Stomach (tissue), 19 donors: ENCODE measurements at places on chromosomes 2 and 18. TPM values are rescaled to one million over a fixed set of nuclear protein-coding genes. Genes with fewer than 3 reads are reported as not detected.

DNA sequence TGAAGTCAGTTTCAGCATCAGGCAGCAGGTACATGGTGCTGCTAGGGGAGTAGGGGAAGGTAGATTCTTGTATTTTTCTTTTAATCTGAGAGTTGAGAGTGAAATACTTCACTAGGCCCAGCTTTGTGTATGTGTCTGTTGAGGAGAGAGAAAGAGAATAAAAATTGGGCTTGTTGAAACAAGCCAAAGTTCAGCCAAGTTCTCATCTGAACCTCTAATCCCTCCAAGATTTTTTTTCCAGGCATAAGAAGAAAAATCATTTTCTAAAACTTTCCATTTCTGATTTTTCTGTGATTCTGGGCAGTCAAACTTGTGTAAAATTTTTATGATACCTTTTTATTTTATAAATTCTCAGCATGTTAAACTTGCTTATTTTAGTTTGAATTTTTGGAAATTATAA is 55.6 kb downstream of the PTPRM start:
- H3K4me3 ChIP-seq = no peak overlapping the region
- no peak for DNase-seq
- peaks cover 18% of the 10 kb centered on the region for H3K4me1 ChIP-seq
- no peak overlapping the region for H3K27ac ChIP-seq
- no peaks in the 10 kb centered on the region for H3K36me3 ChIP-seq

- no peak overlapping the region for H3K4me3 ChIP-seq
- H3K27ac ChIP-seq = no peak overlapping the region
- no peaks in the 10 kb centered on the region for H3K36me3 ChIP-seq
- H3K4me1 ChIP-seq = no peaks in the 10 kb centered on the region
- no peaks in the 10 kb centered on the region for H3K27me3 ChIP-seq
- DNase-seq = no peak
Measured at GRCh38 chr2:191593622-191594385, 84.1 kb upstream of the NABP1 start.

The CBLN2 gene
- total RNA-seq = not detected

The IL37 gene
- not detected for total RNA-seq

The FEZ2 gene
- 23.9 TPM for total RNA-seq
